H9 (cell line): ENCODE measurements at places on chromosomes 11 and 22. TPM values are rescaled to one million over a fixed set of nuclear protein-coding genes. Genes with fewer than 3 reads are reported as not detected.

GRCh38 chr11:34910817-34911216 lies 5.4 kb downstream of the APIP start:
- no peaks in the 10 kb centered on the region for H3K27me3 ChIP-seq
- peaks cover 17% of the 10 kb centered on the region for H3K36me3 ChIP-seq
- no peak overlapping the region for H3K4me3 ChIP-seq
- H3K27ac ChIP-seq = no peak overlapping the region
- DNase-seq = no peak

DNA sequence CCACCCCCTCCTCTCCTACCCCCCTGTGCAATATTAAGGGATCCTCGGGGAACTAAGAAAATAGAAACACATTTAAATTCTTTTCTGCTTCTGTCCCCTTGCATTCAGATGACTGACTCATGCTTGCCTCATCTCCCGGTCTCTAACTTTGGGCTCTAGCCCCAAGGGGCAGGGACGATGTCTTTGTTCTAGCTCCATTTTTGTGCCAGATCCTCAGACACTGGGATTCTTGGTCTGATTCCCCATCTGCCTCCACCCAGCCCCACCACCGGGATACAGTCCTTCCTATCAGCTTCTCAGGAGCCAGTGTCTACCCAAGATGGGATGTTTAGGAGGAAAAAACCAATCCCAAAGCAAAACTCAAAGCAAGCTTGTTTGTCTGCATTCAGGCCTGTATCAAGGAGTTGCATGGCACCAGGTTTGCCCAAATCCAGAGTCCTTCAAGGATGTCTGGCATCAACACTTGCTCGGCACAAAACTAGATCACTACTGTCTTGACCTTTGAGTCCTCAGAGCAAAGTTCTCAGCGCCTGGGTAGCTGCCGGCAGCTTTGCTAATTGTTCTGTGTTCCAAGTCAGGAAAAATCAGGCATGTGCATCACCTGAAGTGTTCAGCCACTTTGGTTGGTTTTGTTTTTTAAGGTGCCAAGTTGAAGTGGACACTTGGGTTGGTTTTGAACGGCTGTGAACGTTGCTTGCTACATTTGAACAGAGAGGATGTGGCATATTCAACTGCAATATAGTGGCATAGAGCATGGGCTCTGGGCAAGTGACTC lies 212.8 kb downstream of the DSCAML1 start:
- no peak overlapping the region for H3K27ac ChIP-seq
- no peak for DNase-seq
- peaks cover 8% of the 10 kb centered on the region; the same call in 1 of the 2 replicates for H3K4me1 ChIP-seq
- no peaks in the 10 kb centered on the region; the same call in 1 of the 2 replicates for H3K27me3 ChIP-seq

DNA sequence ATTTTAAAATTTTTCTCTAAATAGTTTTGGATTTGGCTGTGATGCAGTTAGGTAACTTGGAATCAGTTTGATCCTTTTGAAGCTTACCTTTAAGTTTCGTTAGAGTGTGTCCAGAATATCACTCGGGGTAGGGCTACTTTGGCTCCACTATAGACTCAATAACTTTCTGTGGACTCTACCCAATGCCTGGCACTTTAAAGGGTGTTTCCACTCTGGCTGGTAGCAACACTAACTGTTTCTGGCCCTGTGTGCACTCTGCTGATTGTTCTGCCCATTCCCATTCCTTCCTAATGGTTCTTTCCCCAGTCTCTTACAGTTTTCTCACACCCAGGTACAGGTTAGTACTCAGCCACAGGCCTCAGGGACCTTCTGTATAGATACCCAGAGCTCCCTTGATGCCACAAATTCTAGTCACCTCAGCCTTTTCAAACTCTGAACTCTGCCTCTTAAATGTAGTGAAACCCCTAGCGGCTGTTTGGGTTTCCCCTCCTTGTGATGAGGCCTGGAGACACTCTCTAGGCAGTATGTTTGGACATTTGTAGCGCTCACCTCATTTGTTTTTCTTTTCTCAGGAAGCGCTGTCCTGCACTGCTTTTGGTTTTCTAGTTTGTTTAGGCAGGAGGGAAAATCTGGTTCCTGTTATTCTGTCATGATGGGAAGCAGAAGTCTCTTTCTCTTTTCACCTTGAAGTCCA lies 16.8 kb downstream of the CUL5 start:
- DNase-seq = no peak
- H3K27me3 ChIP-seq = no peaks in the 10 kb centered on the region
- H3K36me3 ChIP-seq = peaks cover 4% of the 10 kb centered on the region; the same call in 1 of the 2 replicates

GRCh38 chr22:32628628-32629572 lies 154.3 kb downstream of the FBXO7 start:
- no peak overlapping the region for H3K4me3 ChIP-seq
- H3K36me3 ChIP-seq = peaks cover 3% of the 10 kb centered on the region; the same call in 1 of the 2 replicates

DNA sequence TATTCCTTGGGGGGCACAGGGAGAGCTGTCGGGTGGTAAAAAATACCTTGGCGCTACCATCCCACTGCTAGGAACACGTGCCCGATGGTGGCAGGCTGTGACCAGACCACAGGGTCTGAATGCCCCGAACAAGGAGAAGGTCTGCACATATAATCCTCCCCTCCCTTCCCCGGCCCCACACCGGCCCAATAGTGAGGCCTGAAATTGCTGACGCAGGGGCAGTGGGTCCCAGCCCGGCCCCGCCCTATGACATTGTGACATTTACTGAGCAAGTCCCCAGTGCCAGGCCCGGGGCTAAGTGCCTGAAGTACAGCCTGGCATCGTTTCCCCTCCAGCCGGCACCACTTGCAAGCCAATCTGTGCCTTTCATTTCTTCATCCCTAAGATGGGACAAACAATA lies 19.5 kb downstream of the MN1 start:
- H3K27ac ChIP-seq = no peak overlapping the region
- peaks cover 12% of the 10 kb centered on the region; the same call in 1 of the 2 replicates for H3K4me1 ChIP-seq
- no peak for DNase-seq

DNA sequence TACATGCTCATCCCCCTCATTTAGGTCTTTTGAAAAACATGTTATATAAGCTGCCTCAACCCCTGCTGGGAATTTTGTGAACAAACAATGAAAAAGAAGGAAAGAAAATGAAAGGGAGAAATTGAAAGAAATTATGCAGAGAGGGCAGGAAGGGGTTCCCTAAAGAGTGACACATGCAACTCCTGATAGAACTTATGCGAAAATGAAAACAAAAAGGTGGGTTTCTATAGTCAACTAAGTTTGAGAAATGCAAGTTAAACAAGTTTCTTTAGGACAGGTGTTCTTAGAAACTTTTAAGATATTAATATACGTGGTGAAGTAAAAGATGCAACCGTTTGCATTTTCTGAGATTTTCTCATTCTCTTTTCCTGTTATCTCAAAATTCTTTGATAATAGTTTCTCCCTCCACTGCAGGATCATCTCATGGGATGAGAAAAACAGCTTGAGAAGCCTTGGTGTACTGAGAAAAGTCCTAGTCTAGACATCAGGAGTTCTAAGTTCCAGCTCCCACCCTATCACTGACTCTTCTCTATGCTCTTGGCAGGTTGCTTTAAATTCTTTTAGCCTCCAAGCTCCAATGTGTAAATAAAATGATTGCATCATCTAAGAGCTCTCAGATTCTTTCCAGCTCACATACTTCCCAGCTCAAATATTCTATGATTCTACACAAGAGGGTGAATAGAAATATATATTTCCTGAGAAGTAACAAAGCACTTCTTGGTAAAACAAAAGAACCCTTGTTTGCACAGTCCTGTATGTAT lies 109.2 kb downstream of the FAM76B start:
- no peaks in the 10 kb centered on the region for H3K4me1 ChIP-seq
- no peak overlapping the region for H3K27ac ChIP-seq
- H3K36me3 ChIP-seq = no peaks in the 10 kb centered on the region
- no peak for DNase-seq

DNA sequence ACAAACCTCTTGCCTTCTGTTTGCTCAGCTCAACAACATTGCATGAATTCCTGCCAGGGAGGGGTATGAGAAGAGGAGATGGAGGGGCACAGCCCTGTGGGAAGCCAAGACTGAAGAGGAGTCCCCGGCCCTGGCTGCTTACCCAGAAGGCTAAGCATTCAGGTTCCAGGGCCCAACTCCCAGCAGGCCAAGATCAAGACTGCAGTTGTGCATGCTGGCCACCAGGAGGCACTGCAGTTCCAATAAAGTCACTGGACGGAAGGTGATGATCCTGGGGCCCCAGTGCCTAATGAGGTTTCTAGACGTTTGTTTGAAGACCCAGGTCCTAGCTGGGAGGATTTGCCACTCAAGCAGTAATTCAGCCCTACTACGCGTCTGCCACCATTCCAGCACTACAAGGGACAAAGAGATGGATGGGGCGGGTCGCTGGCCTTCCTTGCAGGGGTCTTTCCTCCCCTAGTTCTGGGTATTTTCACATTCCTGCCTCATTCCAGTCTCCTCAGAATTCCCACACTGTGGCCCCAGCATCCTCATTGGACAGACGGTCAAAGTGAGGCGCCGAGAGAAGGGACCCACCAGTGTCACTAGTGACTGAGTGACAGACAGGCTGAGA lies 23.6 kb downstream of the ALX4 start:
- H3K27ac ChIP-seq = no peak overlapping the region
- H3K4me1 ChIP-seq = no peaks in the 10 kb centered on the region; the same call in 1 of the 2 replicates
- DNase-seq = peak; percentile 87
- H3K27me3 ChIP-seq = no peaks in the 10 kb centered on the region
- H3K36me3 ChIP-seq = no peaks in the 10 kb centered on the region

DNA sequence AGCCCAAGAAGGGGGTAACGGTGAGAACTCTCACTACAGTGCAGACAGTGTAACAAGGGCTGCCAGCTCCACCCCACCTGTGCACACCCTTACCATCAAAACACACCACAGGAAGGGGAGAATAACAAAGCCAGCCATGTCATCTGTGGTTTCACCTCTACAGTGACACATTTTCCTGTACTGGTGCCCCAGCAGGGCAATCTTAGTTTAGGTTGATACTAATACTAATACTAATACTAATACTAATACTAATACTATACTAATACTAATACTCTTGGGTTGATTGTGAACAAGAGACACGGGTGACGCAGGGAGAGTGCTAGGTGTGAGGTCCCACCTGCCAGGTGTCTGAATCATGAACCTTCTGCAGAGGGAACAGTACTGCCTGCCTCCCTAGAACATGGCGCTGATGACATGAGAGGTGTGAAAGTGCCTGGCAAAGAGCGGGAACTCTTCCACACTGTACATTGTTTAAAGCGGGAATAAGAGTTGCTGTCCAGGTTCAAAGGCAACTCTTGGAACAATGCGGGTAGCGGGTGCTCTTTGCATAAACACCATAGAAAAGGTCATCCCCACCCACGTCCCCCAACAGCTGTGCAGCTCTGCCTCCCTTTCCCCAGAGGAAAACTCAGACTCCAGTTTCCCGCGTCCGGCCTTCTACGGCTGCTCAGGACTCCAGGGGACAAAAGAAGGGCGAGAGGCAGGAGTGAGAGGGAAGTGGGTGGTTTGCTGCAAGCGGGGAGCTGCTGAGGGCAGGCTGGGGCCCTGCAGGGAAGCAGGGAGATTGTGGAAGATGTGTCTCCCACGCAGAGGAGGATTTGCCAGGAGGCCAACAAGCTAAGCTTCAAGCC lies 25.0 kb upstream of the TMPRSS4 start:
- DNase-seq = no peak
- no peak overlapping the region for H3K4me3 ChIP-seq
- no peaks in the 10 kb centered on the region for H3K27me3 ChIP-seq

DNA sequence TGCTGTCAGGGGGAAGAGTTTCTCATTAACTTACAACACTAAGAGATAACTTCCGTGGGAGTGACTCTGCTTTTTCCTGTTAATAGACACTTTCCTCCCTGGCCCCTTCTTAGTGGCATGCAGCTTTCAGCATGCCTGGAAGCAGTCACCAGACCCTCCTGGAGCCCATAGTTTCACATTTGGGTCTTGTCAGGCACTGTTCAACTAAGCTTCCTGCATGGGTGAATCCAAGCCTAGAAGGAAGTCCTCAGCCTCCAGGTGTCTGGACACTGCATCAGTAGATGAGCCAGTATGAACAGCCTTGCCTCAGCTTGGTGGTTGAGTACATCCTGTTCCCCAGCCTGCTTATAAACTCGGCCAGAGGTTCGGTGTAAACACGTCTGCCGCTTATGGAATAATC lies 68.1 kb downstream of the PPP6R3 start:
- no peak overlapping the region for H3K4me3 ChIP-seq
- DNase-seq = no peak
- H3K27me3 ChIP-seq = no peaks in the 10 kb centered on the region
- peaks cover 56% of the 10 kb centered on the region for H3K36me3 ChIP-seq
- H3K27ac ChIP-seq = no peak overlapping the region
- peaks cover 7% of the 10 kb centered on the region; the same call in 1 of the 2 replicates for H3K4me1 ChIP-seq

DNA sequence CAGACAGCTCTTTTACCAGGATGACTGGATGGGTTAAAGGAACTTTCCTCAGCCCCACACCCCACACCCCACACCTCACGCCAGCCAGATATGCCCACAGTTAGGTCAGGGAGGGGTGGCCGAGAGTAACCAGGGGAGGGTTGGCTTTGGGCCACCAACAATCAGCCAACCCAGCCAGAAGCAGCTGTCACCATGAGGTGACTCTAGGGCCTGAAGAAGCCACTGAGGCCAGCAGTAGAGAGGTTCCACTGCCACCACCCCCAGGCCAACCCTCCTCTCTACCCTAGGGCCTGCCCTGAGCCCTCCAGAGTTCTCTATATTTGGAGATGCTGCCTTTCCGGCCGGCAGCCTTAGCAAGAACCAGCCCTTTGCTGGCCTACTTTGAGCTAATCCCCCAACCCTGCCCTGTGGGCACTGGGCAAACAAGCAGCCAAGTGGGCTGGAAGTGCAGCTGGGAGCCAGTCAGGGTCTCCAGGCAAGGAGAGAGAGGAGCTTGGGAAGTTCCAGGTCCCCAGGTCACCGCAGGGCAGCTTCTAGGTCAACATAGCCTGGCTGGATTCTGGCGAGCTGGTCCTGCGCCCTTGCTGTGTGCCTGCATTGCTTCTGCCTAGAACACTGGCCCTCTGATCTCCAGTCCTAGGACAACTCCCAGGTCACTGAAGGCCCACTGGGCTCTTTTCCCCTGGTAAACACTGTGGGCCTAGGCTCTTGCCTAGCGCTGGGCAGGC lies 12.0 kb upstream of the SYT8 start:
- H3K27me3 ChIP-seq = no peaks in the 10 kb centered on the region
- no peak overlapping the region for H3K27ac ChIP-seq
- H3K36me3 ChIP-seq = no peaks in the 10 kb centered on the region
- no peak overlapping the region for H3K4me3 ChIP-seq

DNA sequence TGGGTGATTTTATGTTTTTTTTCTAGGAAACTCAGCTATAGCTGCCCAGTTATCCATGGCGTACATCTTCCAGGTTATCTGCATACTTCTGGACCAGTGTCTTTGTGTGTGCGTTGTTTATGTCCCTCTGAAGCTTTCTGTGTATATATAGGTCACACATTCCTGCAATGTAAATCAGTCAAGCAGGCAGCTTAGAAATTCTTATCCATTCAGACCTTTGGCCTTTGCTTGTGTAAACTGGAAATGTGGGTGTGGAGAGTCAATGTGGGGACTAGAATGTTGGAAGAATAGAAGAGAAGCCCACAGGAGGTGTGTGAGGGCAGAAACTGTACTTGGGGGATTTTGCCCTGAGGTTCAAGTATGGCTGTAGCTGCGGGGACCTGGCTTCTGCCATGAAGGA lies 51.7 kb downstream of the BARX2 start:
- no peak overlapping the region for H3K27ac ChIP-seq
- H3K36me3 ChIP-seq = 0 out of 3 replicates have a peak, but pooled peaks cover 3% of the 10 kb centered on the region
- DNase-seq = no peak
- H3K4me3 ChIP-seq = no peak overlapping the region

The MDK gene
- 392 and 407 TPM in 2 replicates for total RNA-seq

The BTBD18 gene
- total RNA-seq = not detected in 2 replicates

The SLC22A6 gene
- total RNA-seq = not detected in 2 replicates

The CASP4 gene
- total RNA-seq = not detected in 2 replicates

The CYTH4 gene
- not detected in 2 replicates for total RNA-seq

The MICAL2 gene
- total RNA-seq = 4.7 and 6.0 TPM in 2 replicates
